Iris pigment epithelial cell (primary cell): ENCODE measurements at places on chromosomes 16 and 17.

DNA sequence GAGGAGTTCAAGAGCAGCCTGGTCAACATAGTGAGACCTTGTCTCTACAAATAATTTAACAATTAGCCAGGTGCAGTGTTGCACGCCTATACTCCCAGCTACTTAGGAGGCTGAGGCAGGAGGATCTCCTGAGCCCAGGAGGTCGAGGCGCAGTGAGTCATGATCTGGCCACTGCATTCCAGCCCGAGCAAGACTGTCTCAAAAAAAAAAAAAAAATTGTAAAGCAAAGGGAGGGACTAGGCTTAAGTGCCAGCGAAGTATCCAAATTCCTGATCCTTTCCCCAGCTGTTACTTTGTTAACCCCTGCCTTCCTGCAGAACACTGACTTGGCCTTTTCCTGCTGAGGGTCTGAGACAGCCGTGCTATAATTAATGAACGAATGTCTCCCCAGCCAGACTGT is 2.7 kb downstream of the GDPD3 start:
- peak; percentile 30 for DNase-seq

GRCh38 chr16:70715055-70715858 is 29.4 kb upstream of the MTSS2 start:
- peak; percentile 88 for DNase-seq

DNA sequence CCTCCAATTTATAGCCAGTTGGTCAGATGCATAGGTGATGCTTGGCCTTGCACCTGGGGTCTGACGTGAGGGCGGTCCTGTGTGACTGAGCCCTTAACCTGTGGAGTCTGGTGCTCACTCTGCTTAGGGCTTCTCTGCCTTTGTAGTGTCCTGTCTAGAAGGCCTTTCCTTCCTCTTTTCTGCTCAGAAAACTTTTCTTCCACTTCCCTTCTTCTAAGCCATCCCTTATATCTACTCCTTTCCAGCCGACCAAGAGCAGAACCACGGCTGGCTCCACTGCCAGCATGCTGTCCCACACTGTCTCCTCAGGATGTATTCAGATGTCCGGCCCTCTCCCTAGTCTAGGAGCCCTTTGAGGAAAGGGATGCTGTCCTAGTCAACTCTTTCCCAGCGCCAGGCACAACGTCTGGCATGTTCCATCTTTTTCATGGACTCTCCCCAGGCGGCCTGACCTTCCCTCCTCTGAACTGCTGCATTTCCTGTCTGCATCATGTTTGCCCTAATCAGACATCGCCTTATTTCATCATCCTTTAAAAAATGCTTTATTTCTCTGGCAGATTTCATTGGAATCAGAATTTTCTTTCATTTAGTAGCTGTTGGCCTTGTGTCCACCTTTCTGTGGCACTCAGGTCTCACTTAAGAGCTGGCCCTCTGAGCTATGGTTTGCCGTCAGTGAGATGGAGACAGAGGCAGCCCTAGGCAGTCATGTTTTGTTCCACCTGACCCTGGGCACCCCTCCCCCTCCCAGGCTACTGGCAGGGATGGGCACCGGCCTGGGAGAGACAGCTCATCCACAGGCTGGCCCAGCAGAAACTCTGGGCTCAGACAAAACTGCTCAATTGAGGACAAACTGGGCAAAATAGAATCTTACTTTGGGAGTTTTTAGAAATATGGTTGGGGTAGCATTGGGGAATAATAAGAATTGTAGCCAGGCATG is 15.5 kb upstream of the BRCA1 start:
- no peak for DNase-seq

GRCh38 chr17:66461343-66461995 is 159.1 kb downstream of the PRKCA start:
- no peak for DNase-seq

DNA sequence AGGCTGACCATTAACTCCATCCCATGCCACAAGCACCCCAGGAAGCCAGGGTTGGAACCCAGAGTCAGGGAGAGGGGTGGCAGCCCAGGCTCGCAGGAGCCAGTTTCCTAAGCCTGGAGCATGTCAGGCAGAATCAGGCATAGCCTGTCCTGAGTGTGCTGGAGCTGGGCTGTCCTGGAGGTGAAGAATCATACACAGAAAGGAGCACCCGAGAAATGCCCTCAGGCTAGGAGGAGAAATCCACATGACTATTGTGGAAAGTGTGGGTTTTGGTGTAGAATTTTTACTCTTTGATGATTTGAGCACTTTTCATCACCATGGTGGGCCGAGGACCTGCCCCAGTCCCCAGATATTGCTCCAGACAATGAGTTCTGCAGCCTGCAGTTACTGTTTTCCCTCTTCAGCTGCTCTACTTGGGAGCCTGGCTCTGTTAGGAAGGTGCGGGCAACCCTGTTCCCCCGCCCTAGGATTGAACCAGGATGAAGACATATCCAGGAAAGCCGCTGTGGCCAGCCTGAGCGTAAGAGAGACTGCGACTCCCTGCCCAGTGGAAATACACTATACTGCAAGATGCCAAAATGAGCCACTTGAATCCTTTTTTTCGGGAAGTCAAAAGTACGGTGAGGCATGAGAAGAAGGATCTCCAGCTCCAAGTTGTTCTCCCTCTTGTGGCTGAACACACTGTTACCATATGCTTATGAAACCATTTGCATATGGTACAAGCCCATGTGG is 29.0 kb upstream of the HEATR6 start:
- peak; percentile 22 for DNase-seq

DNA sequence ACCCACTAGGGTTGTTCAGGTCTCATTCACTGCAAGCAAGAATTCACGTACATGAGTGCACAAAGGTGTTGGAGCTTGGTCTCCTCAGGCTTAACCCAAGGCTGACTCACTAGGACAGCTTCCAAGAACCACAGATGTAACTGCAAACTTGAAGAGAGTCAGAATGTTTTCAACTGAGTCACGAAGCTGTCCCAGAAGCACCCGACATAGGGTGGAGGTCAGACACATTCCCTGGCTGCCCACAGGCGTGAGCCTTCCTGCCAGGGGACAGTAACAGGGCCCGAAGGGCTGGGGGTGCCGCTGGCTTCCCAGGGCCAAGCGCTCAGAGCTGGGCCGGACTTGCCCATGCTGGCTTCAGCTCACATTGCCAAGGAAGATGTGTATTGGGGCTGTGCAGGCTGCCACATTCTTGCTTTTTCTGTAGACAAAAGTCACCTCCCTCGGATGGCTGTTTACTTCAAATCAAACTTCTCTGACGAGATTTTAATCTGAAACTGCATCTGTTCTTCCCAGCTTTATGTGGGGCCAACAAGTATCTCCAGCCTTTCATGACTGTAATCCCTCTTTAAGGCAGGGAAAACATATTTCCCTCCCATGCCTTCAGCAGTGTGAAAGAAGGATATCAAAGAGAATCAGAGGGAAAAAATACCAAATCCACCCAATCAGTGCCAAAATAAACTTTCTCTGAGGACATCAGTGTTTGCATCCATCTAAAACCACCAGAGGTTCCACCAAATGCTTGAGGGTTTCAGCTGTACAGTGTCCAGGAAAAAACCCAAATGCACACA is 14.3 kb downstream of the CMTM3 start:
- peak; percentile 99 for DNase-seq

DNA sequence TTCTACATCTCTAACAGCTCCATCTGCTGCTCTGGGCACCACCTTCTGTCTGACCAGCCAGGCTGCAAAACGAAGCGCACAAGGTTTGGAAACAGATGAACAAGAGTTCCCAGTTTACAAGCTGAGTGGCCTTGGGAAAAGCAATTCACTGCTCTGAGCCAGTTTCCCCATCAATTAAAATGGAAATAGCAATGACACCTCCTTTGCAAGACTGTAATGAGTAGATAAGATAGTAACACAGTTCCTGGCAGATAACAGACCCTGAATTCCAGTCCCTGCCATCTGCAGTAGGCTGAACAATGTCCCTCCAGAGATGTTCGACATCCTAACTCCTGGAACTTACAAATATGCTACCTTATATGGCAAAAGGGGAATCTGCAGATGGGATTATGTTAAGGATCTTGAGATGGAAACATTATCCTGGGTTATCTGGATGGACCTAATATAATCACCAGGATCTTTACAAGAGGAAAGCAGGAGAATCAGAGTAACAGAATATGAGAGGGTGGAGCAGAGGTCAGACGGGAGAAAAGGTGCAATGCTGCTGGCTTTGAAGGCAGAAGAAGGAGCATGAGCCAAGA is 27.9 kb downstream of the CPPED1 start:
- no peak for DNase-seq

- DNase-seq: no peak
Observed at GRCh38 chr17:36105781-36106492, 2.3 kb downstream of the CCL4 start.

- no peak for DNase-seq
Observed at GRCh38 chr16:29951625-29952365, 10.1 kb upstream of the TMEM219 start.

DNA sequence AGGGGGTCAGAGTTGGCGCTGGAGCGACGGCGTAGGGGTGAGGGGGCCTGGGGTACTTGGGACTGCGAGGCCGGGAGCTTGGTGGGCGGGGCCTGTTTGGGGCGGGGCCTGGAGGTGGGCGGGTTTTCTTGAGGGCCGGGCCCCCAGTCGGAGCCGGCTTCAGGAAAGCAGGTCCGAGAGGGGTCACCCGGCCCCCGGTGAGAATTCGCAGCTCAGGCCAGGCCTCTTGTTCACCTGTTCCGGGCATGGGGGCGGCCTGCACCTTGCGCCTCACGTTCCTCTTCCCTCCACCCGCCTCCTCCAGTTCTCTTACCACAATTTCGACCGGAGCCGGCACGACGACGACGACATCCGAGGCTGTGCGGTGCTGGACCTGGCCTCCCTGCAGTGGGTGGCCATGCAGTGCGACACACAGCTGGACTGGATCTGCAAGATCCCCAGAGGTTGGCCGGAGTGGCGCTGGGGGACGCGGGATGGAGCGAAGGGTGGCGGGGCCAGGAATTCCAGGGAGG is 52.5 kb downstream of the MRC2 start:
- DNase-seq: no peak

DNA sequence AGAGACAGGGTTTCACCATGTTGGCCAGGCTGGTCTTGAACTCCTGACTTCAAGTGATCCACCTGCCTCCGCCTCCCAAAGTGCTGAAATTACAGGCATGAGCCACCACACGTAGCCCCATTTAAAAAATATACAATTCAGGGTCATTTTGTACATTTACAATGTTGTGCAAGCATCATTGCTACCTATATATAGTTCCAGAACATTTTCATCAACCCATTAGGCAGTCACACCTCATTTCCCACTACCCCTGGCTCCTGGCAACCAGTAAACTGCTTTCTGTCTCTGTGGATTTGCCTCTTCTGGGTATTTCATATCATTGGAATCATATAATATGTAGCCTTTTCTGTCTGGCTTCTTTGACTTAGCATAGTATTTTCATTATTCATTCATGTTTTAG is 6.7 kb downstream of the LRRC36 start:
- no peak for DNase-seq

GRCh38 chr17:45096141-45096540 is 35.0 kb downstream of the NMT1 start:
- DNase-seq: peak; percentile 35

DNA sequence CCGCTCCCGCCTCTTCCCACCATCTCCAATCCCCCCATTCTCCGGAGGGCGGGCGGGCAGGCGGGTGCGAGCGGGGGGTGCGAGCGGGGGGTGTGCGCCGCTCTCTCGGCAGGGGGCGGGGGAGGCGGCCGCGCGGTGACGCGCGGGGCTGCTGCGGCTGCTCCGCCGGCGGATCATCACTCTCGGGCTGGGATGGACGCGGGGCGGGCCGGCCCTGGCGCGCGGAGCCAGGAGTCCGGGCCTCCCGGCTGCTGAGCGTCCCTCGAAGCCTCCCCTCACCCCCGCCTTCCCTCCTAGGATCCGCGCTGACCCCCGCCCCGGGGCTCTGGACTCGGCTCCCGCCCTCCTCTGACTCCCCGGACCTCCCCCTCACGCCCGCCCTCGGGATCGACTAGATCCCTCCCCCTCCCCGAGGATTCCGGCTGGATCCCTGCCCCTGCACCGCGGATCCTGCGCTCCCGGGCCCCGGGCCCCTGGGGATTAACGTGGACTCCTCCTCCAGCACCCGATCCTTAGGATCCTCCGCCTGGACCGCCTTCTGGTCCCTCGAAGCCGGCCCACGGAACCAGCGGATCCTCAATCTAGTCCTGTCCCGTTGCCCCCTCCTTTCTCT is 946 bp upstream of the TMEM256 start:
- DNase-seq: no peak

GRCh38 chr16:48197294-48197693 is 41.5 kb upstream of the ABCC12 start:
- no peak for DNase-seq

DNA sequence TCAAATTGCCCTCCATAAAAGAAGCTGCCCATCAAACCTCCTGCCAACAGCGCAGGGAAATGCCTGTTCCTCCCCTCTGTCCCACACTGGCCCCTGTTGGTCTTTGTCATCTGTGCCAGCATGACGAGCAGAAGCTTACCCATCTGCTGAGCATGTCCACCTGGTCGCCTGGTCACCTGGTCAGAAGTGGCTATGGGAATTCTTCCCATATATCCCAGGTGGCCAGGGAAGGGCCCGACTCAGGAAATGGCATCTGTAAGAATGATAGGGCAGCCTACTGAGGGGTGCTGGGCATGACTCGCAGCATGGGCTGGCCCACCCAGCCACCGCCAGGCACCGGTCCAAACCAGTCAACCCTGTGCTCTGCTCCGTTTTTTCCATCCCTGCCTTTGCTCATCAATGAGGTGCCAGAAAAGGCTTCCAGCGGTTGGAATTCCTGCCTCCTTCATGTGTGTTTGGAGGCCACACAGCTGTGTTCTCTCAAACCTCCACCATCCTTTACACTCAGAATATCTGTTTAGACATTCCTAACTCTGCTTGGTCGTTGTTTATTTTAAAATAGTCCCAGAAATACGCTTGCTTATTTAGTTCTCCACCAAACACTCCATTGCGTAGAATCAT is 145.2 kb downstream of the CLEC16A start:
- DNase-seq: no peak

GRCh38 chr17:2212400-2212981 is 91.1 kb downstream of the SMG6 start:
- peak; percentile 91 for DNase-seq

DNA sequence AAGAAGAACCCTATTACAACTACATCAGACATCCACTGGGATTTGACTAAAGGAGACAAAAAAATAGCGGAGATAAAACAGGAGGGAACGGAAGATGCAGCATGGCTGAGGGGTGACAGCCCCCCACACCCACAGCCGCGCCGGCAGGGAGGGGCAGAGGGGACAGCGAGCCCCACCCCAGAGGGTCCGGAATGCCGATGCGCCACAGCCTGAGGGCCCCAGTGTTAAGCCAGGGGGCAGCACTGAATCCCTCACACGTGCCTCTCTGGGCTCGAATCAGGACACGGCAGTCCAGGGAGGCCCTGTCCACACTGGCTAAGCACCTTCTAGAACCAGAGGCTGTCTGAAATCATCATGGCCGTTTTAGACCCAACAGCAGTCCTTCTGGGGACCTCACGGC is 18.8 kb downstream of the MAP1LC3B start:
- no peak for DNase-seq
